ENCODE measurements at places on chromosomes 4 and X.

GRCh38 chr4:187903106-187903505 is 92.5 kb upstream of the ZFP42 start:
- no peak for DNase-seq

GRCh38 chr4:145281951-145282350 is 101.6 kb upstream of the OTUD4 start:
- no peak for DNase-seq

- no peak for DNase-seq
These were observed 1467.4 kb downstream of the C4orf33 start for GRCh38 chr4:130563185-130563888.

GRCh38 chr4:141391293-141391692 is 170.6 kb downstream of the ZNF330 start:
- no peak for DNase-seq

- no peak for DNase-seq
These were observed 41.2 kb upstream of the SMAD1 start for GRCh38 chr4:145440292-145441007.

DNA sequence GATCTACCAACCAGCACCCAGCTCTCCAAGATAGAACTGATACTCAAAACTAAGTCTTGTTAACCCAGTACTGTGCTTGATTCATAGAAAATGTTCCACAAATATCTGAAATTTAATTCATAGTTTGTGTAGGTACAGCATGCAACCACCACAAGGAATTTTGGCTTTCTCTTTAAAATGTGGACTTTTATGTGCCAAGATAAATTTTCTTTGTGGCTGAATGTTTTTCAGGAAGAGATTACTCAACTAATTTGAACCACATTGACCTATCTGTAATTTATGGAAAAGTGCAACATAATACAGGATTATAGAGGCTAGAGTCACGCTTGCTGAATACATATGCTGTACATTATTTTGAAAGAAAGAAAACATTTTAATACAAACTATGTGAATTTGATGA is 730.8 kb downstream of the IL1RAPL1 start:
- DNase-seq, result no peak

DNA sequence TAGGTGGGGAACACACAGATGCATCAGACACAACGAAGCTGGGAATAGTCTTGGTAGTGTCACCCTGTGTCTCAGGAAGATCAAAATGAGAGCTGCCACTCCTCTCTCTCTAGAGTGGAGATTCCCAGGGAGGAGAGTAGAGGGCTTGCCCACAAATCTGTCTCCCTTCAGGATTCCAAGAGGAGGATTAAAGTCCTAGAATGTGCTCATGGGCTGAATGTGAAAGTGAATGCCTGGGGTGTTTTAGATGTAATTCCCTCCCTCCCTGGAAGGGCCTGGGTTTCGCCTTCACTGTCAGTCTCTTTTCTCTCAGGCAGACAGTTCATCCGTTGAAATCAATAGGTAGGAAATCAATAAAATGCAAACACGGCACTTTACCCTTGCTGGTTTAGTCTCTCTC is 282.6 kb upstream of the PPARGC1A start:
- no peak for DNase-seq

DNA sequence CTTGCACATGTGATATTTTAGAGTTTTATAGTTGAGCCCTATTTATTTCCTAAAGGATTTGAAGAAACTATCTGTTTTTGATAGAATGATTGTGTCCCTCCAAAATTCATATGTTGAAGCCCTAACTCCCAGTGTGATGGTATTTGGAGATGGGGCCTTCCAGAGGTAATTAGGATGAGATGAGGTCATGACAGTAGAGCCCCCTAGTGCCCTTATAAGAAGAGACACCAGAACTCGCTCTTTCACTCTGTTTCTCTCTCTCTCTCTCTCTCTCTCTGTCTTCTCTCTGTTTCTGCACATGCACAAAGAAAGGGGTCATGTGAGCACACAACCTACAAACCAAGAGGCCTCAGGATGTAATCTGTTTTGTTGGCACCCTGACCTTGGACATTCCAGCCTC is 921.9 kb upstream of the DIAPH2 start:
- no peak for DNase-seq

DNA sequence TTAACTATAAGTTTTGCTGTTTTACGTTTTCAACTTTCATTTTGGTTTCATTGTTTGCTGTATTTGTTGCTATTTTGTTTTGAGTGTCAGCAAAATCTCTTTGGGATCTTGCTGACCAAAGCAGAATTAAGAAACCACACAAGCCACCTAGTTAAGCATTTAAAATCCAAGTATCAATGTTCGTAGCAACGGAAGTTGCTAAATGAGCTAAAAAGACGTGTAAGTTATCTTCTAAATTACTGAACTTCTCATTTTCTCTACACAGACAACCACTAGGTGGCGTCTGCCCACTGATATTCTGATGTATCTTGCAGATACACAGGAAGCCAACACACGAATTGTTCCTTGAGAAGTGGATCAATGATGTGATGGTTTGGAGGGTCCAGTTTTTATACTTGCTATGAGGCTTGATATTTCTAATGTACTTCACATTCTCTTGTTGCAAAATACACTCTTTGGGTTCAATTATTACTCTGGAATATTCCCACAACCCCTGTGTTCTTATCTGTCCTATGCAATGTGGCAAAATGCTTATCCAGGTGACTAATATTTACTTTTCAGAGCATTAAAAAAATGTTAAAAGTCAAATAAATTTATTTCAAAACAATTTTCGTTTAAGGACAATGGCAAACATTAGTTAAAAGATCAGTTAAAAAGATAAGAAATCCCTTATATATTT is 250.5 kb downstream of the TECRL start:
- peak; percentile 22 for DNase-seq

- DNase-seq, result no peak
These were observed 38.1 kb upstream of the CXorf38 start for GRCh38 chrX:40685362-40685918.

GRCh38 chr4:161519611-161520010 is 644.2 kb downstream of the FSTL5 start:
- no peak for DNase-seq

GRCh38 chrX:136306182-136306581 is 5.4 kb downstream of the ADGRG4 start:
- no peak for DNase-seq

DNA sequence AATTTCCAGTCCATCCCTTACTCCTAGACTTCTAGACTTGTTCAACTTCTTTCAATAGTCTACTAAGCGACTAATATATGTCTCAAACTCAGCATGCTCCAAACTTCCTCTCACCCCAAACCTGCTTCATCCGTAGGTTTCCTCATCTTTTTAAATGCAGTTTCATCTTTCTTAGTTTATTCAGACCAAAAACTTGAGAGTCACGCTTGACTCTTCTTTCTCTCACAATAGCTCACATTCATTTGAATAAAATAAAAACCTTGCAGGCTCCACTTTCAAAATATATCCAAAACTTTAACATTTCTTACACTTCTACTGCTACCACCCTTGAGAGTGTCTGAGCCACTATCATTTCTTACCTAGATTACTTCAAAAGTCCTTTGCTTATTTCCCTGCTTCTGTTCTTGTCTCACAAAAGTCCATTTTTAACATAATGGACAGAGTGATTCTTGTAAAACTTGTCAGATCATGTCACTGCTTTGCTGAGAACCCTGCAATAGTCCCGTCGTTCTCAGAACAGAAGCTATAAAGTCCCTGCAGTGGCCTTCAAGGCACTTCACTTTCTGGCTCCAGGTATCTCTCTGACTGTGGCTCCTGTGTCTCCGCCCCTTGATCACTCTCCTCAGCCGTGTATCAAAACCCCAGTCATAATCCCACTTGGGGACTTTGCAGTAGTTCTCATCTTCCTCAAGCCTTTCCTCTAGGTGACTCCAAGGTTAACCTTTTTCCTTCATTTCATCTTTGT is 167.6 kb downstream of the ARHGAP24 start:
- no peak for DNase-seq

- DNase-seq, result no peak
These were observed 277.2 kb downstream of the QDPR start for GRCh38 chr4:17234678-17235077.

- no peak for DNase-seq
These were observed 172.7 kb upstream of the GIMD1 start for GRCh38 chr4:106541253-106541652.

- DNase-seq, result no peak
These were observed 242.8 kb downstream of the ADGRL3 start for GRCh38 chr4:61442936-61443335.

DNA sequence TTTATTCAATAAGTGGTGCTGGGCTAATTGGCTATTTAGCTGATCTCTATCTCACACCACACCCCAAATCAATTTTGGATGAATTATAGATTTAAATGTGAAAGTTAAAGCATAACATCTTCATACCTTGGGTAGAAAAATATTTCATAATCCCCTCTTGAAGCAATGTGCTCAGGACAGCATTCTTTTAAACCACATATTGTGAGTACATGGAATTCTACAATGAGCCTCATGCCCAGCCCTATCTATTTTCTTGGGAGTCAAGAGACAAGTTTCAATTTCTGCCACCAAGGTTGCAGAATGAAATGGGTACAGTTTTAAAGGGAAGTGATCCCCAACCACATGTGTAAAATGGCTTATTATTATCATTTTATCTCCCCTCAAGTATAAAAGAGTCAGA is 30.6 kb upstream of the GPRIN3 start:
- DNase-seq, result no peak

- no peak for DNase-seq
These were observed 812.9 kb upstream of the AGA start for GRCh38 chr4:178255172-178255571.

DNA sequence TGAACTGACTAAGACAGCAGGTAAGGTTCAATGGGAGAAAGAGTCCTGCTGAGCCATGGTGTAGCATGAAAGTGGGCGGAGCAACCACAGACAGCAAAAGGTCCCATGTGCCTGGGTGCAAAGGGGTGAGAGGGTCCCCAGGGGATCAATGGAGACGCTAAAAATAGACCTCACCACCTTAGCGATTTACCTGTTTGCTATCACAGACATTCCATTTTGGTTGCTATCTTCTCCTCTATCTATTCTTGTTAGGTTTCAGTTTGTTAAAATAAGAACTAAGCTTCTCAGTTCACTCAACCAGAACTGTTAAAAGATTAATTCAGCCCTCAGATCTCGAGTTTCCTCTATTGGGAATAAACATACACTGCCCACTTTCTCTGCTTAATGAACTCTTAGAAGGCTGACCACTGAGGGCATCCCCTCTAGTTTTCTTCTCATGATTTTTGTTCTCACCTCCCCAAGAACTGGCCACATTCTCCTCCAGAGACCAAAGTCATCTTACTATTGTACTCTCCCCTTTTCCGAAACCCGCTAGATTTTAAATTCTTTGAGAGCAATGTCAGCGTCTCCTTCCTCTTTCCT is 136.7 kb downstream of the PARM1 start:
- DNase-seq, result no peak

GRCh38 chrX:8847360-8847759 is 46.2 kb upstream of the FAM9A start:
- no peak for DNase-seq

GRCh38 chrX:77446029-77446585 is 1.1 kb upstream of the FGF16 start:
- no peak for DNase-seq

GRCh38 chr4:121669163-121669550 is 27.6 kb downstream of the ANXA5 start:
- DNase-seq, result no peak

DNA sequence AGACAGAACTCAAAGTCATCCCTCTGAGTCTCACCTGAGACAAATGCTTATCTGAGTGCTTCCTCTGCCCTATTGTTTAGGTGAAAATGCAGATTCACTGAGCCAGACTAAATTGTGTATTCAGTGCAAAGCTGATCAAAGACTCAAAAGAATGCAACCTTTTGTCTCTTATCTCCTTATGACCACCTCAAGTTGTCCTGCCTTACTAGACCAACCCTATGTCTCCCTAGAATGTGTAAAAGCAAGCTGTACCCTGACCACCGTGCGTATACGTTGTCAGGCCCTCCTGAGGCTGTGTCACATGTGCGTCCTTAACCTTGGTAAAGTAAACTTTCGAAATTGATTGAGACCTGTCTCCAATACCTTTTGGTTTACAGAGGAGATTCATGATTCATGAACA is 63.6 kb upstream of the SH3RF1 start:
- DNase-seq, result no peak

DNA sequence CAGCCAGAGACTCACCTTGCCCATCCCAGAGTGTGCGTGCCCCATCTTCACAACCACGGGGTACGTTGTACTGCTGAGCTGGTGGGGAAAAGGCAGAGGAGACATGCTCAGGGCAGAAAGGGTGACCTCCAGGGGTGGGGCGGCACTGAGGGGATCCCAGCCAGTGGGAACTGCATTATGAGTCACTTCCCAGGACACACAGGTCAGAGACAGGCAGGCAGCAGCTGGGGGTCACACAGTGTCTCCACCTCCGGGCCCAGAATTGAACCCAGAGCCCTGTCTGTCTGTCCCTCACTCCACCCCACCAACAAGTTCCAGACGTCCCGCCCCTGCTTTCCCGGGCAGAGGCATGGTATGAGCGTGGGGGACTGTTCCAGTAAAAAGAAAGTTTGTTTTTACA is 4.8 kb upstream of the TIMP1 start:
- DNase-seq, result no peak

DNA sequence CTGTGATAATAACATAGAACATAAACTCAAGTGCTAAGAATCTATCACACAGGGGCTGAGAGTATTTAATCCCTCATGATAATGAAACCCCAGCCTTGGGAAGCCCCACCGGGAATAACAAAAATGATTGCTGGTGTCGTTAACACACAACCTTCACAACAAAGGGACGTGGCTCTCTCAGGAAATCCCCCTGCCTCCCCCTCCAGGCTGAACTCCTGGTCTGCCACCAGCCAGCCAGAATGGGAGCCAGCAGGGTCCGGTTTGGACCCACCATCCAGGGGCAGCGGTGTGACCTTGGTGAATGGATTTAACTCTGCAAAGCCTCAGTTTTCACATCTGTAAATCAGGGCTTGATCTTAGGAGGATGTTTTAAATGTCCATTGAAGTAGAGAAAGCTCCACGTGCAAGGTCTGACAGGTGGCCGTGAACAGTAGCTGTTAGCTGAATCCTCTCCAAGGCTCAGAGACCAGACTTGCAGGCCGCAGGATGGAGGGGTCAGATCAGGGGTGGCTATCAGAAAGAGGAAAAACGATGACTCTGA is 46.5 kb downstream of the ABLIM2 start:
- DNase-seq, result no peak

DNA sequence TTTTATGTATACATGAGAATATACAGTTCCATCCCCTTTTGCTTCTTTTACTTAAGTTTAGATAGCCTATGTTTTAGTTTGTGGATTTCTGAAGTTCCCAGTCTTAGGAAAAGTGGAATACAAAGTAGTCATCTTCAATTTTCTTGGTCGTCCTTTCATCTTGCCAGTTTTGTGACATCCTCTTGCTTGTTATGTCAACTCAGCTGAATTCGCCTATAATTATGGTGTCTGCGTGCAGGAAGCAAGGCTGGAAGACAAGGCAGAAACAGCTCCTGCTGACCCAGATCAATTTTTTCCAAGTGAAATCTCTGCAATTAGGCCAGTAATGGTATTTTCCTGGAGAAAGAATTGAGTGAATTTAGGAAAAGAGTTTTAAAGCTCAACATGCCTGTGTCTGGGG is 28.1 kb upstream of the NYX start:
- DNase-seq, result no peak

All from GM12864 (cell line).